ENCODE measurements at places on chromosomes 1 and 21.

- DNase-seq: no peak
Measured at GRCh38 chr1:192086644-192087043, 71.6 kb upstream of the RGS18 start.

- DNase-seq: no peak
Measured at GRCh38 chr1:41097105-41097504, 75.6 kb upstream of the SLFNL1 start.

- DNase-seq: no peak
Measured at GRCh38 chr1:91502672-91503184, 2.1 kb downstream of the CDC7 start.

- DNase-seq: no peak
Measured at GRCh38 chr1:205008896-205009295, 34.1 kb upstream of the CNTN2 start.

DNA sequence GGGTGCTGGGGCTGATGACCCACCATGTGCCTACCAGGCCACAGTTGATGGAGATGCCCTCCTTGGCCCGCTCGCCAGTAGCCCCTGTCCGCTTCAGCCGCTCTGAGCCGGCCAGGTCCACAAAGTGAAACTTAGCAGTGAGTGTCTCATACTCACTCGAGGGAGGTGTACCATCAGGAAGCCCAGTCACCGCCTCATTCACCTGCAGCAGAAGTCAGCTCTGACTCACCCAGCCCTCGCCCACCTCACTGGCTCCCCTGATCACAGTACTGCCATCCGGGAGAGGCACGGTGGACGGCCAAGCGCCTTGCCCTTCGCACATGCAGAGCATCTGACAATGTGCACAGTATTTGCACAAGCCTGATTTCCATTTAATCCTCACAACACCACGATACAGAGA lies 18.8 kb downstream of the KIF21B start:
- no peak for DNase-seq

DNA sequence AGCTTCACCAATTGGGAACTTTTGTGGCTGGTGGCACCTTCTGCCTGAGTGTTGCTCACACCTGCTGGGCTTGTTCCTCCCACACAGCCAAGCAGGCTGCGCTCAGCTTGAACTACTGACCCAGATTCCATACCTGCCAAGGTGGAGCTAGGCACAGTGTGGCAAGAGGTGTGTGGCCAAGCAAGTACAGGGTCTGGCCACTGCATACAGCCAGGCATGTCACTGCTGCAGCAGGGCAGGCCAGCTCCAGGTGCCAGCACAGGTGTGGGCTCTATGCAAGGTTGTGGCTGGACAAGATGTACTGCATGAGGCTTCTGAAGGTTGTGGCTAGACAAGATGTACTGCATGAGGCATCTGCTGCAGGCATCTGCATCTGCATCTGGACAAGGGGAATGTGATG lies 1254.8 kb downstream of the AMY1C start:
- DNase-seq: no peak

GRCh38 chr1:62528015-62528414 lies 69.3 kb upstream of the ANGPTL3 start:
- no peak for DNase-seq

GRCh38 chr1:1334835-1335234 lies 3.8 kb downstream of the TAS1R3 start:
- no peak for DNase-seq

DNA sequence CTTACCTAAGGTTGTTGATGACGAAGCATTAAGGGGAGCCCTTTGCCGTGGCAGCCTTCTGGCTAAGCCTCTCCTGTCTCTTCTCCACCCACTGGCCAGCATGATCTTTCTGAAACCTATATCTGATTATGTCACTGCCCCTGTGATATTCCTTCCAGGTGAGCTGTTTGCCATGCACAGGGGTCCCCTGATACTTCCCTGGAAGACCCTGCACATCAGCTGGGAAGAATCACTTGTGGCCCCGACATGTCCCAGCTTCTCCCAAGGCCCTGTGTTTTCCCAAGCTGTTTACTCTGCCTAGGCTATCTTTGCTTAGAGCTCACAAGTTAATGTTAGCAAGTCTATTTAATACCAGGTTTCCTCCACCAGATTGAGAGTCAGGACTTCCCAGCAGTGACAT lies 12.3 kb downstream of the RD3 start:
- no peak for DNase-seq

GRCh38 chr21:37551331-37551992 lies 184.9 kb downstream of the DYRK1A start:
- DNase-seq: no peak

DNA sequence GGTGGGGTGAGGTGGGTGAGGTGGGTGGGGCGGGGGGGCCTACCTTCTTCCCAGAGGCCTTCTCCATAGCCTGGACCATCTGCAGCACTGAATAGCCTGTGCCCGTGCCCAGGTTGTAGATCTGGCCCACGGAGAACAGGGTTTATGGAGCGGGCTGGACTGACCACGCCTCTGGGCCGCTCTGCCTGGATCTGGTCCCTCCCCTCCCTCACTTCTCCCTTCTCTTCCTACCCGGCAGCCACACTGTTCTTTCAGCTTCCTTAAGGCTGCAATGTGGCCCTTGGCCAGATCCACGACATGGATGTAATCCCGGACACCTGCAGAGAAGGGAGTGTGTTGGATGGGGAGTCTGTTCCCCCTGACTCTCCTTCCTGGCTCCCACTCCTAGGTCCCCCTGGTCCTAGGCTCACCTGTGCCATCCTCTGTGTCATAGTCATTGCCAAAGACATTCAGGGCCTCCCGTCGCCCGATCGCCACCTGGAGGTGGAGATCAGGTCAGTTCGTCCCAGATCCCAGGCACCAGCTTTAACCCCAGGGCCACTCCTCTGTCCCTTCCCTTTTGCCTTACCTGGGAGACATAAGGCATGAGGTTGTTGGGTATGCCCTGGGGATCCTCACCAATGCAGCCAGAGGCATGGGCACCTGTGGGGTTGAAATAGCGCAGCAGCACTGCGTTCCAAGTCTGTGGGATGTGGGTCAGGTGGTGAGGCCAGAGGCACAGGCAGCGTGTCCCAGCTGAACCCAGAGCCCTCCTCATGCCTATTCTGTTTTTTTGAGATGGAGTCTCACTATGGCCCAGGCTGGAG lies 3.9 kb downstream of the GALE start:
- DNase-seq: no peak

DNA sequence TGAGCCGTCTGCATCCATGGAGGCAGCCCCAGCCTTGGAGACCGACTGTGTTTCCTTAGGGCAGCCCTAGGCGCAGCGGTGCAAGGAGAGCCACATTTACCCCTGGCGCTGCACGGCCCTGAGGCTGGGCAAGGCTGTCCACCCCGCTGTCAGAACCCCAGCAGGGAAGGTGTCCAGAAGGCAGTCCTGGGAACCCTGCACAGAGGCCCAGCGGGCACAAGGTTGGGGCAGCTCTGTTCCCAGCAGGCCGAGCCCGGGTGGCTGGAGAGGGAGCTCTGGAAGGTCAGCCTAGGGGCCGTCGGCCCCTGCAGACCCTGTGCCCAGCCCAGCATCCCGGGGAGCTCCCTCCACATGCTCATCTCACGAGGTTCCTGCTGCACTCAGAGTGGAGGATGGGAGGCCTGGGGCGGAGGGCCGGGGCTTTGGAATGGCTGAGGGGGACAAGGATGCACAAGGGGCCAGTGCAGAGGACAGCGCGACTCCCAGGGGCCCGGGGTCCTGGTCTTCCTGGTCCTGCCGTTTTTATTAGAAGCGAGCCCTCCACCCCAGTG lies 19.9 kb upstream of the SAMD11 start:
- no peak for DNase-seq

DNA sequence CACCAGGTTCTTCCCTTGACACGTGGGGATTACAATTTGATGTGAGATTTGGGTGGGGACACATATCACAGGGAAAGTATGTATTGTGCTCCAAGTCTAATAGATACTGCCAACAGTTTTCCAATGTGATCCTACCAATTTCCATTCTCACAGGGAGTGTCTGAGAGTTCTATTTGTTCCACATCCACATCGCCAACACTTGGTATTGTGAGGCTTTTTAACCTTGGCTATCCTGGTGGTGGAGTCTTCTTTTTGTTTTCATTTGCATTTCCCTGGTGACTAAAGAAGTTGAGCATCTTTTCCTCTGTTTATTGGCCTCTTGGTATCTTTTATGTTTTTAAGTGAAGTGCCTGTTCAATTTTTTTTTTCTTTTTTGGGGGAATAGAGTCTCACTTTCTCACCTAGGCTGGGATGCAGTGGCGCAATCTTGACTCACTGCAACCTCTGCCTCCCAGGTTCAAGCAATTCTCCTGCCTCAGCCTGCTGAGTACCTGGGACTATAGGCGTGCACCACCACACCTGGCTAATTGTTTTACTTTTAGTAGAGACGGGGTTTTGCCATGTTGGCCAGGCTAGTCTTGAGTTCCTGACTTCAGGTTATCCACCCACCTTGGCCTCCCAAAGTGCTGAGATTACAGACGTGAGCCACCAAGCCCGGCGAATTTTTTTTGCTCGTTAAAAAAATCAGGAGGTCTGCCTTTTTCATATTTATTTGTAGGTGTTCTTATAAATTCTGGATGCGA lies 15.9 kb upstream of the PADI1 start:
- no peak for DNase-seq

GRCh38 chr21:15054089-15054488 lies 10.7 kb downstream of the NRIP1 start:
- DNase-seq: no peak

DNA sequence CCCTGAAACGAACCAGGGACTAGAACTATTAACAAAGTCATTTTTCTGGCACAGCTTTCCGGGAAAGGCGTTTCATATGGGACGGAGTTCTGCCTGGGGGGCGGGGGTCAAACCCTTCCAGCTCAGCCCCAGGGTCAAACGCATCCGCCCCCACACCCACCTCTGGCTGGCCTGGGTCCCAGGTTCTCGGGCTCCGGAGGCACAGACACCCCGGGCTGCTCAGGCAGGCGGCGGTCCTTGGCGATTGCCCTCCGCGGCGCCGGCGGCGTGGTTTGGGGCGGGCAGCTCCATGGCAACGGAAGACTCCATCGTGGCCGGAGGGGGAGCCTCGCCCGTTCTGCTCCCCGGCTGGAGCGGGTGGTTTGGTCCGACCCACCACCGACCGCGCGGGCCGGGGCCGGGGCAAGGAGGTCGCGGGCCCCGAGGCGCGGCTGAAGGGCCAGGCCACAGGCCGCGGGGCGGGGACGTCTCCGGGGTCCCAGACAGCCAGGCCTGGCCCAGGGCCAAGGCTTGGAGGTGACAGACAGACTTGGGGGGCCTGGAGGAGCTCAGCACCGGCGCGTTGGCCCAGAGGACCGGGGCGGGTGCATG lies at the start of gene CFAP74:
Gene CFAP74, minus strand, starts transcription at position 246 of the 591 bp plus-strand sequence. CDS start 12,830 bp downstream, outside the sequence.
- no peak for DNase-seq

DNA sequence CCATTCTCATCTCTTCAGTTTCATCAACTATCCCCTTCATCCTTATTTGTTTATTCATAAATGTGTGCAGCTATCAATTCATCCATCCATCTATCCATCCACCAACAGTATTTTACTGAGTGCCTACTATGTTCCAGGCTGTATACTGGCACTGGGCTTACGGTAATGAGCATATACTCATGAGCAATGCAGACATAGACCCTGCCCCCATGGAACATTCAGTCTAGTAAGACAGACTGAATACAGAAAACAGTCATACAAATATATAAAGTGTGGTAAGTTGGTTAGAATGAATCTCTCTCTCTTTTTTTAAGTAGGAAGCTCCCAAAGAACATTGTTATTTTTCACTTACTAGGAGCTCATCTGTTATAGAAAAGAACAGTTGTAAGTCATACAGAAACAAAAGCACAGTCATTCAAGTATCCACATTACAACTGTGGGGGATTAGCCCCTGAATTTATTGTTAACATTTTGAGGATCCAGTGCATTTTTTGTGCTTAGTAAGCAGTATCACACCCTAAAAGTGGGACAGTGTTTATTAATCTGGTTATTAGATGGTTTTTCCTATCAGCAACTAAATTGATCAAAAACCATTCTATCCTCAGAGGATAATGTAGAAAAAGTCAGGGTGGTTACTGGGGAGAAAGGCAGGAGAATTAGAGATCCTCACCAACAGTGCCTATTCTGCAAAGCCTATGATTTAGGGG lies 3.6 kb downstream of the SLC16A4 start:
- no peak for DNase-seq

GRCh38 chr1:36964830-36965229 lies 69.5 kb downstream of the GRIK3 start:
- DNase-seq: no peak

DNA sequence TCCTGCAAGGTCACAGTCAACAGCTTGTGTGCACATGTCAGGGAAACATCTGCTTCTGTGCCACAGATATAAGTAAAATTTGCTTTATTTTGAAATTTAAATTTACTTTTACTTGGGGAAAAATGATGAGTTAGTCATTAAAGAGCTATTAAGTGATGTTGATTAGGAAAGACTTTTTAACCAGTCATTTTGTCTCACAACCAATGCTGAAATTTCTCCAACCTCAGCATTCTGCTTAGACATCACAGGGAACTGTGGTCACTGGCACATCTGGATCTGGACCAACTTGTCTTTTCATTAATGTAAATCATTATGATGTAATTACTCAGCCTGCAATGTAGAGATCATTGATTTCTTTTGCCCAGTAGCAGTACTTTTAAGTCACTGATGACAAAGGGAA lies 301.0 kb downstream of the TTLL7 start:
- no peak for DNase-seq

DNA sequence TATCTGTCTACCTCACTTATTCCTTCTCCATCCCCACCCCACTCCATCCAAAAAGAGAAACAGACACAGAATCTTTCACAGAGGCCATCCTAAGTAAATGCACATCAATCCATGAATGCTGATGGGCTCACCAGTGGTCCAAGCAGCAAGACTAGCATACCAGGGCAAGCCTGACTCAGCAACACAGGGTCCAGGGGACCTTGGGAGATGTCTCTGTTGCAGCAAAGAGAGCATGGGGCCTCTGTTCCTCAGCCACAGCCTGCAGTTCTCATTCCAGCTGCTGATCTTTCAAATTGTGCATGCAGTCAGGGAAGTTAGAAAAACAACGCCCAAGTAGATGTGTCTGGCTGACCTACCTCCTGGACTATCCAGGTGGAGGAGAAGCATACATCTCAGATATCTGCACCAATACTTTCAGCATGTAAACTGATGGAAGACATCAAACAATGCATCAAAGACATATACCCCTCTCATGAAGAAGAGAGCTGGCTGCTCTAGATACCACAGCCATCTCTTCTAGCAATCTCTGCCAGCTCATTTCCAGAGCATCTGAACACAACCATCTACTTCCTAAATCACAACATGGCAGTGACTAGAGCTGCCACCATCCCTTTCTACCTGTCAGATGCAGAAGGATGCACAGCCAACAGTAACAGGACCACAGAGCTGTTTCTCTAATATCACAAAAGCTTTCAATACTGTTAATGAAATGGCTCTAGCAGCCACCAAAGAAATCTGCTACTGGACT lies 54.5 kb downstream of the CD34 start:
- DNase-seq: no peak
